ENCODE measurements at places on chromosomes 16 and 17.

DNA sequence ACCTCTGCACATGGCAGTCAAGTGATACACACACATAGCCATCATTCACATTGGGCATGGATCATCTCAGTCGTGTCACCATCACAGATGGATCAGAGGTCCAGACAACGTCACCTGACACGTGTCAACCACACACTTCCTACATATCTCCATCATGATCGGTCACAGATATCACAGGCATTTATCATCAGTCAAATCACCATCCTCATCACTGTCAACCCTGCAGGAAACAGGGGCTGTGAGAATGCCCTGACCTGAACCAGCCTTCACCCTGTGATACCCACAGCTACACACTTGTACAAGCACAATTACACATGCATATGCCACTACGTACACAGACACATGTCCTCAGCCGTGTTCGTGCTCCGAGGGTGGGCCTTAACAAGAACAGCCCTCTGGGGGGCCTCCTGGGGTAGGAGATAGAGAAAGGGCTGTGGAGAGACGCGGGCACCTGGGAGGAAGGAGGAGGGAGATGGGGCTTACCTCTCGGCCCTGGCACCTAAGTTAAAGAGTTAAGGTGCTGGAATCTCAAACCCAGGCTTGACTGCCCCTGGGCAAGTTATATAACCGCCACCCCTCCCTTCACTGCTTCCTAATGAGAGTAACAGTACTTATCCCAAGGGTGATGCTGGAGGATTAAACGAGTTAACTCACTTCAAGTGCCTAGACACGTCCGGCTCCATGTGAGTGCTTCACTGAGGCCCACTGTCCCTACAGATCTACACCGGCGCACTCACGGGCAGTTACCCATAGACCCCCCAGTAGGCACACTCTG is 1.1 kb downstream of the SLC12A4 start:
- DNase-seq: no peak

DNA sequence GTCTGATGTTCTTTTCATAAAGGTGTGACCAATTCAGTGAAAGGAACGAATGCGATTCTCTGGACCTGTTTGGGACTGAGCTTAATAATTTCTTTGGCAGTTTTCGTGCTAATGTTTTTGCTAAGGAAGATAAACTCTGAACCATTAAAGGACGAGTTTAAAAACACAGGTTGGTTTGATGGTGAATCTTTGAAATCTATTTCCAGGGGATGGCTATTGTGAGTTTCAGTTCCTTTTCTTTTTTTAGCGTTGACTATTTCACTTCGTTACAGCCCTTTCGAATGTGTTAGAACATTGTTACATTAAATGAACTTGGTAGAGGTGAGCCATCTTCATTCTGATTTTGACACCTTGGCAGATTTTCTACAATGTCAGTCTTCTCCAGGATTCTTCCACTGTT is 1.2 kb downstream of the TNFRSF17 start:
- no peak for DNase-seq

DNA sequence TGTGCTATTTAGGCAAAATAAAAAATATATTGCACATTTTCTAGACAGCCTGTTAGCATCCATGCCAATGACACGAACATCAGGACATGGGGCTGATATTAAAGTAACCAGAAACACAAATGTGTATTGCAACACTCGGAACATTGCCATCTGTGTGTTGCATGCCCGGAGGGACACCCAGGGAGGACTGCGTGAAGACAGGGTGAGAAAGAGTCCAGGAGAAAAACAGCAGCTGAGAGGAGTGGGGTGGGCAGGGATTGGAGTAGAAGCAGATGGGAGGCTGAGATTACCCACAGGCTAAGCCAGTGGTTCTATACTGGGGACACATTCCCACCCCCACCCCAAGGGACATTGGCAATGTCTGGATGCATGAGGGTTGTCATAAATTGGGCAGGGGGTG is 114.8 kb downstream of the GRIN2A start:
- no peak for DNase-seq

DNA sequence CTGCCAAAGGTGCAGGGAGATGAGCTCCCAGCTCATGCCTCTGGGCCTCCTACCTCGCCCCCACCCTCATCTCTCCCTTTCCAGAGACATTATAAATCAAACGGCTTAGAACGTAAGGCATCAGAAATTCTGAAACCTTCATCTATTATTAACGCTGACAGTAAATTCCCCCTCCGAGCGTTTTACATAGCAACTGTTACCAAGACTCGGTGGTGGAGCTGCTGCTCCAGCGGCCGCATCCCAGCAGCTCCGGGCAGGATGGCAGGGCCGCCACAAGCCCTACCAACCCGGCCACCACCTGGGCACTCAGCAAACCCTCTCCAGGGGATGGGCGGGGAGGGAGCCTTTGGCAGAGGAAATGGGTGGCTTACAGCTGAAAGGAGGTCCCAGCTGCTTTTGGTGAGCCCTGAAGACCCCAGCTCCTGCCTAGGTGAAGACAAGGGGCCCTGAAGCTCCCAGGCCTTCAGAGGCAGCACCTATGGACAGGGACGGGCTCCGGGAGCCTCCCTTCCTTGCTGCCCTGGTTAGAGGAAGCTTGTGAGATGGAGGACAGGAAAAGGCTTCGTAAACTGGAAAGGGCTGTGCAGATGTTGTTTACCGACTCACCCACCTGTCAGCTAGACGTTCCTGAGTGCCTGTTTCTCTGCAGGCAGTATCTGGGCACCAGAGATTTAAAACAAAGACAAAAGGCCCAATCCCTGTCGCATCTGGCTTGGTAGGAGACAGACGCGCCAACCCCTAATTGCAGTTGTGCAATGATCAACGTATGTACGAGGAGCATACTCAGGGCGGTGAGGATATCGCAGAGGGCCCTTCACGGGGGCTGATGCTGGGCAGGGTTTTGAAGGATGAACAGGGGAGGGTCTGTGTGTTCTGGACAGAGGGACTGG is 76.9 kb downstream of the RAI1 start:
- DNase-seq: peak; percentile 77

DNA sequence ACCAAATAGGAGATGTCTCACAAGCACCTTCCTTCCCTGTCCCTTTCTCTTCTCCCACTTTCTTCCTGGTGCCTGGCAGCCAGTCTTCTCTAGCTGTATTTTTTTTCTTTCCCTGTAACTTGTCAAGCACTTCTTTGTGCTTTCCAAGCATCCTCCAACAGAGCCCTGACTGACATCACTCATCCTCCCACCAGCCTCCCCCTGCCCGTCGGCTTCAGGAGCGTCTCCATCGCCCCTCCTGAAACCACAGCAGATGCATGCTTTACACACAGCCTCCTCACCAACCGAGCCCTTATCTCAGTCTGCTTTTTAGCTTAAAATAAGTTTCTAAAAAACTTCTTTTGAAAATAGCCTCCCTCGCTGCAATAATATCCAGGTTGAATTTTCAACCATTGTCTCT is 268.7 kb upstream of the CDH5 start:
- no peak for DNase-seq

DNA sequence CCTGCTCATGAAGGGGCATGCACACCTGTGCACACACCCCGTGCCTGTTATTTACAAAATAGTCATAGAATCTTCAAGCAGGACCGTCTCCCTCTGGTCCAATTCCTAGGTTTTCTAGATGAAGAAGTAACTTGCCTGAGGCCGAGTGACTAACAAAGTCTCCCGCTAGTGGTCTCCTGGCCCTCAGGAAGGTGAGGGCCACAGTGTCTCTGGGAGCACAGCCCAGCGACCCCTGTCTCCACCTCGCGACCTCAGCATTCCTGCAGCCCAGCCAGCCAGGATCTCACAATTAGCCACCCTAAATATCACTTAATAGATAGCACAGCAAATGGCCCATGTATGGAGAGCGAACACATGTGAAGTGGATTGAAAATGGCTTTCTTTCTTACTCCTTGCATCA is 30.5 kb upstream of the CACNG1 start:
- DNase-seq: no peak

GRCh38 chr17:39751637-39752036 is 13.9 kb downstream of the GRB7 start:
- no peak for DNase-seq

DNA sequence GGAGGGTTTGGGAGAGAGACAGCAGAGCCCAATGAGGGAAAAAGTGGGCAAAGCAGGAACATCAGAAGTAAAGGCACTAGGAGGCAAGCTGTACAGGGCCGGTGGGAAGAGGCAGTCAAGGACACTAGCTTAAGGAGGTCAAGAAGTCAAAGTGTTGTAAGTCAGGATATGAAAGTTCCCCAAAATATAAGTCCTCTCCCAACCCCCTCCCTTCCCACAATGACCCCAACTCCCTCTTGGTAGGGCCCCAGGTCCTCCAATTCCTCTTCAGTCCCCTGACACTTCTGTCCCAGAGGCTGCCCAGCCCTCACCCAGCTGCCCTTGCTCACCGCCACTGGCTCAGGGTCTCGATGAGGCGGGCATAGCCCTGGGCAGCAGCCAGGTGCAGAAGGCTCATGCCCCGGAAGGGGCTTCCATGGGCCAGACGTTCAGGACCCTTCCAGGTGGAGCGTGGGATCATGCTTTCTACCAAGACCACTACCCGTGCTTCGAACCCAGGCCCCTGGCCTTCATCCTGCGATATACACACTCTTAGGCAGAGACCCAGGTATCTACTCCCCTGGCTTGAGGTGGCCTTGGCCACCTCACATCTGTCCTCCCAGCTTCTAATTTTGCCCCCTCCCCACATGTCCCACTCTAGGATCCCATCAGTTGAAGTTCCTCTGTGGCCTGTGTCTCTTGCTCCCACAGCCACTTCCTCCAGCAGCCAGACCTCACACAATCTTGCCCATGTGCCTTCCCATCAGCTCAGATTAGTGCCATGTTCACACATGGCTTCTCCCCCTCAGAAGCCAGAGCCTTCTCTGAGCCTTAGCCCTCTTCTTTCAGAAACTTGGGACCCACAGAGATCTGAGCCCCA is 5.9 kb upstream of the SPAG7 start:
- no peak for DNase-seq

All from NCI-H345 (cell line).